ENCODE measurements at places on chromosomes 7 and 10. TPM values are rescaled to one million over a fixed set of nuclear protein-coding genes. Genes with fewer than 3 reads are reported as not detected.

- no peak for DNase-seq
Observed at GRCh38 chr10:26478061-26478460, 39.9 kb downstream of the APBB1IP start.

GRCh38 chr10:5540080-5540479 lies 15.3 kb downstream of the CALML3 start:
- DNase-seq = no peak

GRCh38 chr10:68088740-68089139 lies 13.7 kb upstream of the HERC4 start:
- no peak for DNase-seq

- DNase-seq = no peak
Observed at GRCh38 chr7:38187794-38188440, 9.9 kb downstream of the STARD3NL start.

GRCh38 chr10:120511165-120511564 lies 54.1 kb downstream of the PLPP4 start:
- no peak for DNase-seq

DNA sequence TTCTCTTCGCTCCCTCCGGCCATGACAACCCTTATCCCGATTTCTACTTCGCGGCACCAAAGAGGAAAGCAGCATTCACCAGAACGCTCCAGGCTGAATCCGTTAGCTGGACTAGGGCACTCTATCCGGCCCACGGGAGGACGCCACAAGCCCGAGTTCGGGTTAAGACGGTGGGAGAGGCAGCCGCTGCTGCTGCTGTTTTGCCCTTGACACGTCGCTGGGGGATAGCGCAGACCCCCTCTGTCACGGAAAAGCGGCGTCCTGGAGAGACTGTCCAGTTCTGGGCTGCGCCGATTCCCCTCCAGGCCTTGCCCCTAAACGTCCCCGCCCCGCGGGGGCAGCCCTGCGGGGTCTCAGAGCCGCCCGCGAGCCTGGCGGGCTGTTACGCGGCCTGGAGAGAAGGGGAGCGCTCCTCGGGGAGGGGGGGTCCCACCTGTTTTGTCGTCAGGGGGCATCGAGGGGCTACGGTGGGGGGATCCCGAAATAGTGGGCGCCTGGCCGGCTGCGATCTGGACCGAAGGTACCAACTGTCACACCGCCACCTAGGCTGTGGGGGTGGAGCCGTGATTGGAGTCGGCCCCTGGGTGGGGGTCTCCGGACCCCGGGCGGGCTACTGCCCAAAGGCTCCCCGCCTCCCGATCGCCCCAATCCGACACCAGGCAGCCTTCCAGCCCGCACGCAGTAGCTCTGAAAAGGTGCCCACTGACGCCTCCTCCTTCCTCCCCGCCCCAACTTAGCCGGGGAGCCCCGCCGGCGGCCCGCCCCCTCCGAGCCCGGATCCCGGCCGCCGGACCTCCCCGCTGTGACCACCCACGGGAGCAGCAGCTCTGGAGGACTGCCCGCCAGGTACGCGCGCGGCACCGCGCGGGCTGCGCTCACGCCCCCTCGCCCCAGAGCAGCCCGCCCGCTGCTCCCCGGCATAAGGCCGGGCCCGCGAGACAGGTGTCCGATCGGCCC lies 772 bp downstream of the SGMS1 start:
- DNase-seq = no peak

DNA sequence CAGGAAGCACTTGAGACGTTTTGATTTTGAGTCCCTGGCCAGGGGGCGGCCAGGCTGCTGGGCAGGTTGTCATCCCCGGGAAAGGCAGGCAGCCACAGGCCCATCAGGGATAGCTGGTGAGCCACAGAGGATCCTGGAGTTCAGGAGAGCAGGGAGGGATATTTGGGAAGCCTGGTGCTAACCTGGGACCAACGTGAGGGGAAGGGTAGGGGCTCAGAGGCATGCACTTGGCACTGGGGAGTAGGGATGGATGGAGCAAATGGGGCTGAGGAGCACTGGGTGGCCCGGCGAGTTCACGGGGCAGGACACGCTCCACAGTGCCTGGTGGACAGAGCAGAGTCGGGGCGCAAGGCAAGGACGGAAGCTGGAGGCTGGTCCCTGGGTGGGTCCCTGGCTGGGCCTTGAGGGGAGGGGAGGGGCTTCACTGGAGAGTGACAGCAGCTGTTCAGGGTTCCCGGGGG lies 30.2 kb downstream of the LRRC27 start:
- DNase-seq = no peak

DNA sequence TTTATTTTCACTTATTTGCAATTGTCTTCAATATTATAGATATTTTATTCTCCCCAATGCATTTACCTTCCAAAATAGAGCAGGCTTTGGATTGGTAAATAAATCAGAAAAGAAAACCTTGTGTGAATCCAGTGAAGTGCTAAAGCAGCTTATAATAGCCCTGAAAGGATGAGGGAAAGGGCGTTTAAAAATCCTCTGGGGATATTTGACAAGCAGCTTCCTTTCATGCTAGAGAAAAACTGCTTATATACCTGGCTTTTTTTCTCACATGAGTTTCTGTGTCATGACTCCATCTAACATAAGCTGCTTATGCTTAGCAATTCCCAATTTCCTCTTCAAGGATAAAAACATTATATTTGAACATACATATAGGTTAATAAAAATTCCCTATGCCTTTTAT lies 221.6 kb upstream of the SEMA3E start:
- DNase-seq = no peak

DNA sequence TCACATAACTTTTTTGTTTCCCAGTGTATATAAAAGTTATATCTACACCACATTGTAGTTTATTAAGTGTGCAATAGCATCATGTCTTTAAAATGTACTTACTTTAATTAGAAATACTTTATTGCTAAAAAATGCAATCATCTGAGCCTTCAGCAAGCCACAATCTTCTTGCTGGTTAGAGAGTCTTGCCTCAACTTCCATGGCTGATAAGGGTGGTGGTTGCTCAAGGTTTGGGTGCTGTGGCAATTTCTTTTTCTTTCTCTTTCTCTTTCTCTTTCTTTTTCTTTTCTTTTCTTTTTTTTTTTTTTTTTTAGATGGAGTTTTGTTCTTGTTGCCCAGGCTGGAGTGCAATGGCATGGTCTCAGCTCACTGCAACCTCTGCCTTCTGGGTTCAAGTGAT lies 360.0 kb downstream of the MAGI2 start:
- DNase-seq = no peak

DNA sequence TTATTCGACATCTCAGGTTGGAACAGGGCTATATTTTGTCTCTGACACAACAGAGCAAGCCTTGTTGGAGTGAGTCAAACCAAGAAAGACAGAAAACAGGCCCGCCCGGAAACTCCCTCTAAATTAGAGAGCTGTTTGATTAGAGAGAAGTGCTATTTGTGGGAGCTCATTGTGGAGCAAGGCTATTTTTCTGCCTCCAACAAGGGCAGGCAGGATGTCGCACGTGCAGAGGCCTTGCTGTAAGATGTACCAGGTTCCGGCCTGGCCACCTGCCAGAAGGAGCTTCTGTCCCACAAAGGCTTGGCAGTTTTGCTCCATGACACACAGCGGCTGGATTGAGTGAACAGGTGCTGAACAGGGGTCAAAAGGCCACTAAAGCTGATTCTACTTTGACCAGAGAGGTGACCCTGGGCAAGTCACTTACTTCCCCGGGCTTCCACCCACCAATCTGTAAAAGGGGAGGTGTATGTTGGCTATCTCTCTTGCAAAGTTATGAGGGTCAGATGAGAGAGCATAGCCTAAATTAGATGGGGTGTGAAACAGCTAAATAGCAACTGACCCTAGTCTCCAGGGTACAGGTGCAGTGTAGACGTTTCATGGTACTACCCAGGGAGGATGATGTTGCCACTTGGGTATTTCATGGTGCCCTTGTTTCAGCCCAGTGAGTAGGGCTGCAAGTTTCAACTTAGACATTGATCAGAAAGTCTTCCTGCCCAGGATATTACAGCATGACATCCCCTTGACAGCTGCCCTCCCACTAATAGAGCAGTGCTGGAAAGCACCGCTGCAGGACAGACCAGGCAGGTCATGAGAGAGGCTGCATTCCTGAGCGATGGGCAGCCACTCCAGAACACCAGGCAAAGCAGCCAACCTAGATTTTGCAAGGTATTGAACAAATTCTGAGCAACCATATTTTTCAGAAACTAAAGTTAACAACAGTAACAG lies 62.0 kb downstream of the VSTM4 start:
- DNase-seq = no peak

GRCh38 chr10:131270461-131271190 lies 40.9 kb downstream of the TCERG1L start:
- DNase-seq = no peak

- DNase-seq = no peak
Observed at GRCh38 chr7:8831376-8831775, 398.0 kb downstream of the NXPH1 start.

DNA sequence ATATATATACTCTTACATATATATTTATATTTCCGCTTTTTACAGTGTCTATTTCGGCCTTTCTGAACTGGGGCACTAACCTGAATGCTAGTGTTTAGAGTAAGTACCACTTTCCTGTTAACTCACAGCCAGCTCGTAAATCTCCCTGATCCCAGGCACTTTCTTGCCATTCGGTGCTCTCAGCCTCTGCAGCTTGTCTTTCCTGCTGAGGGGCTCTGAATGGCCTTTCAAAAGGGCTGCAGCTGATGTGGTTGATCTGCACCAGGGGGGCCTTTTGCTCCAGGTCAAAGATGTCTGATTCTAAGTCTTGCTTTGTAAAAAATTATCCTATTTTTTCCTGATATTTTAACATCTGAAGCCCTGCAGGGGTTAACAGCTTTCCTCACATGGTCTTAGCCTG lies 25.5 kb upstream of the HPS1 start:
- DNase-seq = no peak

Gene TRIM74
- not detected for total RNA-seq

Gene ITGB8
- total RNA-seq = 18.5 TPM

Gene TUBAL3
- 1.6 TPM for total RNA-seq

Gene GPR26
- total RNA-seq = not detected

Gene AMPH
- total RNA-seq = not detected
